ENCODE measurements at places on chromosomes 5 and 9. TPM values are rescaled to one million over a fixed set of nuclear protein-coding genes. Genes with fewer than 3 reads are reported as not detected.

- no peaks in the 10 kb centered on the region for H3K27me3 ChIP-seq
- no peaks in the 10 kb centered on the region for H3K4me1 ChIP-seq
- H3K4me3 ChIP-seq = no peak overlapping the region
- no peak overlapping the region for H3K27ac ChIP-seq
These were observed 53.2 kb upstream of the ISOC1 start for GRCh38 chr5:129041196-129041881.

SLC6A19 gene
- total RNA-seq = not detected

- H3K4me3 ChIP-seq = no peak overlapping the region
- no peaks in the 10 kb centered on the region for H3K36me3 ChIP-seq
- peak; percentile 63 for DNase-seq
These were observed 186.9 kb upstream of the TRIM32 start for GRCh38 chr9:116499986-116500871.

DNA sequence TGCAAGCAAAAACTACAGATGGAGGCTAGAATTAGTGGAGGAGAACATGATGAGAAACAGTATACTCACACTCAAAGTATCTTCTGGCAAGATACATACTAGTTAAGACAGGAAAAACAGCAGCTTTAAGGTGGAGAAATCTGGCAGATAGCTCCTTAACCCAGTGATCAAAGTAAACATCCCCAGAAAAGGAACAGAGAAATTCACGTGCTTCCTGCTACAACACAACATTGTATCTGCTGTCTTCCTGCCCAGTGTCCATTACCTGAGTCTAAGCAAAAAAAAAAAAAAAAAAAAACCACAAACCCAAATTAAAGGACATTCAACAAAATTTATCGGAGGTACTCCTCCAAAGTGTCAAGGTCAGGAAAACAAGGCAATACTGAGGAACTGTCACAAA is 38.4 kb downstream of the ROR2 start:
- no peak overlapping the region for H3K27ac ChIP-seq
- no peaks in the 10 kb centered on the region for H3K36me3 ChIP-seq
- H3K4me3 ChIP-seq = no peak overlapping the region
- H3K27me3 ChIP-seq = no peaks in the 10 kb centered on the region

IFNK gene
- total RNA-seq = not detected

MUSK gene
- total RNA-seq = 0.66 TPM

DNA sequence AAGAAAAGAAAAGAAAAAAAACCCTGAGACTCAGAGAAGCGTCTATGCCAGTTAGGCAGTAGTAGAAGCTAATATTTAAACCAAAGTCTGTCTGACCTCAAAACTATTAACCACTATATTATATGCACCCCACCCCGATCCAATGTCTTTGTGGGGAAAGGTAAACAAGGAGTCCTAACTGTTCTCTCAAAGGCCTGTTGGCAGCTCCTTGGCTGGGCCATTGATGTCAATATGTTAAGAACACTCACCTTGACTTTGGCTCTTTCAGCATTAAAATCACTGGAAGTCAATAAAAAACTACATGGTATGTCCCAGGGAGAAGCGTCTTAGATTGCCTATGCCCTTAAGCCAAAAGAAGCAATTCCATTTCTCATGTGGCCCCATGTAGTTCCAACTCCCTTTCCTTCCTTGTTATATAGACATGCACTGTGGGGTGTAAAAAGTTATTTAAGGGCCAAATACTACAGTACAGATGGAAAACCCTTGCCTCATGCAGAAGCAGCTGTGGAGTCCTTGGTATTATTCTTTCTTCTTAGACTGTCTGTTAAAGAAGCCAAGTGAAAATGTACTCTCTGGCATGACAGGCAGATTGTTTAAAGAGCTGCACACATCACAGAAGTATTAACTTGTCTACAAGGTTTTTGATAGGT is 308.6 kb upstream of the RPS23 start:
- H3K27ac ChIP-seq = no peak overlapping the region
- no peak overlapping the region for H3K4me3 ChIP-seq
- H3K4me1 ChIP-seq = no peaks in the 10 kb centered on the region
- no peak for DNase-seq

GRCh38 chr5:56270058-56270457 is 36.9 kb upstream of the ANKRD55 start:
- H3K27me3 ChIP-seq = no peaks in the 10 kb centered on the region

- H3K4me1 ChIP-seq = no peaks in the 10 kb centered on the region
- DNase-seq = no peak
- no peak overlapping the region for H3K4me3 ChIP-seq
- H3K36me3 ChIP-seq = no peaks in the 10 kb centered on the region
- H3K27ac ChIP-seq = no peak overlapping the region
These were observed 111.9 kb downstream of the PDE8B start for GRCh38 chr5:77322406-77322805.

GRCh38 chr9:426264-426663 is 211.6 kb downstream of the DOCK8 start:
- no peaks in the 10 kb centered on the region for H3K27me3 ChIP-seq
- no peak for DNase-seq
- H3K4me1 ChIP-seq = no peaks in the 10 kb centered on the region
- H3K4me3 ChIP-seq = no peak overlapping the region

ASPN gene
- total RNA-seq = 10.4 TPM
